AG08396 (cell line): ENCODE measurements at places on chromosomes 7 and 10.
A peak's percentile ranks its signal among the peaks of the same experiment; 100 is the strongest.

GRCh38 chr7:105389088-105389650 lies 448 bp upstream of the SRPK2 start:
- peak; percentile 80 for DNase-seq

GRCh38 chr7:83468251-83468739 lies 180.6 kb downstream of the SEMA3E start:
- peak; percentile 82 for DNase-seq

- DNase-seq: no peak
Measured at GRCh38 chr7:39527951-39528350, 38.3 kb upstream of the YAE1 start.

DNA sequence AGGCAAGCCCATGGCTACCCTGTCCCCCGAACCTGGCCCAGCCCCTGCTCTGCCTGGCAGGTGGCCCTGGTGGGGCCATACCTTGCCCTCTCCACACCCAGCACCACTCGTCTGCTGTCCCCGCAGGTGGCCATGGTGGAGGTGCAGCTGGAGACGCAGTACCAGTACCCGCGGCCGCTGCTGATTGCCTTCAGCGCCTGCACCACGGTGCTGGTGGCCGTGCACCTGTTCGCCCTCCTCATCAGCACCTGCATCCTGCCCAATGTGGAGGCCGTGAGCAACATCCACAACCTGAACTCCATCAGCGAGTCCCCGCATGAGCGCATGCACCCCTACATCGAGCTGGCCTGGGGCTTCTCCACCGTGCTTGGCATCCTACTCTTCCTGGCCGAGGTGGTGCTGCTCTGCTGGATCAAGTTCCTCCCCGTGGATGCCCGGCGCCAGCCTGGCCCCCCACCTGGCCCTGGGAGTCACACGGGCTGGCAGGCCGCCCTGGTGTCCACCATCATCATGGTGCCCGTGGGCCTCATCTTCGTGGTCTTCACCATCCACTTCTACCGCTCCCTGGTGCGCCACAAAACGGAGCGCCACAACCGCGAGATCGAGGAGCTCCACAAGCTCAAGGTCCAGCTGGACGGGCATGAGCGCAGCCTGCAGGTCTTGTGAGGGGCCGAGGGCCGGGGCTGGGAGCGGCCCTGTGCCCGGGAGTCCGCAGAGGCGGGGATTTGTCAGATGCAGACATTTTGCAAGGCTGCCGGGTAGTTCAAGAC lies 13.2 kb downstream of the ORAI2 start:
- no peak for DNase-seq

DNA sequence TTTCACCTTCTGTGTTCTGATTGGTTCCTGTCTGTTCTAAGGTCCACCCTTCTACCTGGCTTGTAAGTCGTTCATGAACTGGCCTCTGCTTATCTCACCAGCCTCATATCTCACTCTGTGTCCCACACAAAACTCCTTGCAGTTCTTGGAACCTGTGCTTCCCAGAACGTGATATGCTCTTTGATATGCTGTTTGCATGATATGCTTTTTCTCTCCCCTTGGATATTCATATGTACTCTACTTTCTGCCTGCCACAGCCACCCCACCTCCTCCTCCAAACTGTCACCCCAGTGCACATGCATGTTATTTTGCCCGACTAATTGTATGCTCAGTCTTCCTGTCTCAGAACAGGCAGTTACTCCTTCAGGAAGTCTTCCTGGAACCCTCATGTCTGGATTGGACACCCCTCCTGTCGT lies 1.9 kb upstream of the ITPRIP start:
- no peak for DNase-seq

DNA sequence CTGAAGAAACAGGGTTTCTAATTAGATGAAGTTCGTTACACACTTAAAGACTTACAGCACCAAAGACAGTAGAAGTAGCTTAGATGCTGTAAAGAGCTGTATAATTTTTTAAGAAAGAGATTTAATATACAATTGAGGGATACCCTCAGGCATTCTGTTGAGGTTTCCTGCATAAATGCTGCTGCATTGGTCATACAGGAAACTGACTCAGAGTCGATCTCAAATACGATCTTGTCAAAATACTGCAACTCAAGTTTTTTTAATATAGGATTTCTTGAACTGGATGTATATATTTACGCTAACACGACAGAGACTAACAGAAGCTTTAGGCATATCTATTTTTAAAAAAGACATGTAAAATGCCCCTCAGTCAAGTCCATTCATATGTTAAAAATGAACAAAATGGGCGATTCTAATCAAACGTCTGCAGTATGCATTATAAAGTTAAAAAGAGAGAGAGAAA lies 2.4 kb upstream of the ARID5B start:
- peak; percentile 22 for DNase-seq

GRCh38 chr10:76149602-76150138 lies 718.2 kb downstream of the LRMDA start:
- no peak for DNase-seq

- DNase-seq: no peak
Measured at GRCh38 chr10:86267286-86268195, 99.1 kb downstream of the GRID1 start.

GRCh38 chr7:100793806-100794660 lies 33.3 kb downstream of the EPHB4 start:
- DNase-seq: no peak
